ENCODE measurements at places on chromosomes 1 and 21. TPM values are rescaled to one million over a fixed set of nuclear protein-coding genes. Genes with fewer than 3 reads are reported as not detected.

TEDDM1 gene
- total RNA-seq: not detected

SELL gene
- 0.13 TPM for total RNA-seq

DHRS3 gene
- 64.1 TPM for total RNA-seq

PRAMEF17 gene
- not detected for total RNA-seq

NPHS2 gene
- not detected for total RNA-seq

PRKAA2 gene
- 1.7 TPM for total RNA-seq

CBR1 gene
- 13.4 TPM for total RNA-seq

DNA sequence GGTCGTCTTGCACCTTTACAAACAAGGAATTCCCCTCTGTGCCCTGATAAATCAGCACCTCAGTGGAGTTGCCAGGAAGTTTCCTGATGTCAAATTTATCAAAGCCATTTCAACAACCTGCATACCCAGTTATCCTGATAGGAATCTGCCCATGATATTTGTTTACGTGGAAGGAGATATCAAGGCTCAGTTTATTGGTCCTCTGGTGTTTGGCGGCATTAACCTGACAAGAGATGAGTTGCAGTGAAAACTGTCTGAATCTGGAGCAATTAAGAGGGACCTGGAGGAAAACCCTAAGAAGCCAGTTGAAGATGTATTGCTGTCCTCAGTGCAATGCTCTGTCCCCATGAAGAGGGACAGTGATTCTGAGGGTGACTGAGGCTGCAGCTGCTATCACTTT, 38.3 kb downstream of the ZFYVE9 start:
- DNase-seq: no peak

GRCh38 chr1:167443757-167444156, 74.6 kb downstream of the CD247 start:
- DNase-seq: no peak

- DNase-seq: no peak
These were observed 18.1 kb upstream of the IFFO2 start for GRCh38 chr1:18974606-18975005.

GRCh38 chr1:65946376-65946775, 153.7 kb downstream of the PDE4B start:
- DNase-seq: no peak

DNA sequence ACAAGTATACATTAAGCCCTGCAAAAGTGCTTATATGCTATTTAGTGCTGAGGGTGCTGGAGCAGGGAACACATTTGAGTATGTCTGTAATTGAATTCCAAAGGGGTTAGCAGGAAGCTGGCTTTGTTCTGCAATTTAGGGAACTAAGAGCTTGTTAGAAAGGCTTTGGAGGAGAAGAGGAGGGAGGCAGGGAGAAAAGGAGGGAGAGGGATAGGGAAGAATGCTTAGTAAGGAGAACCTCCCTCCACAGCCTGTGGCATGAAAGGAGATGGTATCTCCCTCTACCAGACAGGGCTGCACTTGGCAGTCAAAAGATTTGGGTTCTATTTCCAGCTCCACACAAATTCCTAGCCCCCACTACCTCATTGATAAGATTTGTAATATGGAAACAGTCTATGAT, 217.8 kb downstream of the DAB1 start:
- no peak for DNase-seq

DNA sequence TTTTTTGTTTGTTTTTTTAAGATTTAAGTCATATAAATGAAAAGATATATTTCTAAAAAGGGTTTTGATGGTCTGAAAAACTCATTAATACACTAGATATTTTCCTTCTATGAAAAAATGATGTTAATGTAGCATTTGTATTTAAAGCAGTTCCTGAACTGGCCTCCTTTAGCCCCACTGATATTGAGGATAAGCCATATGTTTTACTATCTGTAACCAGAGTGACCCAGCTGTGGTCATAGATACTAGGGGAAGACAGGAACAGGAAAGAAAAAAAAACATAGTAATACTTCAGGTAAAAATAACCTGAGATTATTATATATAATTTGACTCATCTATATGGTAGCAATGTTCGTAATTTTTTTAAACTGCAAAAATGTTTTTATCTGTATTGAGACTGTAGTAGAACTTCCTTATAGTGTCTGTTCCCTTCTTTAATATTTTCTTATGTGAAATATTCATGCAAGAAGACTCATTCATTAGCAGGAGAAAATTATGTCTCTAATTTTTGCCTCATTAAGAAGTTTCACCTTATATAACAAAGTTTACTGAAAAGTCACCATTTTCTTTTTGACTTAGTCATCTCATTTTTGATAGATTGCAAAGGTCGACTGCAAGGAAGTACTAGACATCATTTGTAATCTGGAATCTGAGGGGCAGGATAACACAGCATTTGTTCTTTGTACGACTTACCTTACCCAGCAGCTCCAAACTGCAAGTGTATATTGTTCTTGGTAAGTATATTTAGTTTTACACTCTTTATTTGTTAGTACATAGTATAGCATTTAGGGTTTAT, 25.6 kb upstream of the TMCO2 start:
- no peak for DNase-seq

GRCh38 chr1:85656256-85656655, 52.0 kb downstream of the ZNHIT6 start:
- peak; percentile 2 for DNase-seq

GRCh38 chr21:33414068-33414467, 10.9 kb downstream of the IFNGR2 start:
- no peak for DNase-seq

- DNase-seq: no peak
These were observed 20.4 kb downstream of the H3-3A start for GRCh38 chr1:226082959-226083301.

- DNase-seq: no peak
These were observed 132.8 kb downstream of the PGBD5 start for GRCh38 chr1:230293390-230293700.

GRCh38 chr1:66873111-66873510, 51.5 kb downstream of the DNAI4 start:
- no peak for DNase-seq
